ENCODE measurements at places on chromosomes 3 and 15.

DNA sequence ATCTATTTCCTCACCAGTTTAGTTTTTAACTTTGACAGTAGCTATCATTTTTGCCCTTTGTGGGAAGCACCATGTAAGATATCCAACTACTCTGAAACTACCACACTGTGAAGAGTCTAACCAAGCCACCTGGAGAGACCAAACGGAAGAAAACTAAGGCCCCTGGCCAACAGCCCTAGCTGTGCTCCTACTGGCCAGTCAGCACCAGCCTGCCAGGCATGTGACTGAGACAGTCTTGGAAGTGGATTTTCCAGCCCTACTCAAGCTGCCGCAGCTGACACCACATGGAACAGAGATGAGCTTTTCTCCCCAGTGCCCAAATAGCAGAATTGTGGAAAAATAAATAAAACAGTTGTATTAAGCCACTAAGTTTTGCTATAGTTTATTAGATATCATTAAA is 2.9 kb upstream of the TBC1D5 start:
- H3K27ac ChIP-seq = no peak overlapping the region
- H3K4me1 ChIP-seq = no peaks in the 10 kb centered on the region
- no peaks in the 10 kb centered on the region for H3K27me3 ChIP-seq
- no peak for DNase-seq
- no peaks in the 10 kb centered on the region for H3K36me3 ChIP-seq
- H3K4me3 ChIP-seq = no peak overlapping the region

GRCh38 chr3:173275740-173276139 is 121.8 kb upstream of the NLGN1 start:
- H3K27me3 ChIP-seq = no peaks in the 10 kb centered on the region
- DNase-seq = no peak
- no peaks in the 10 kb centered on the region for H3K36me3 ChIP-seq
- H3K27ac ChIP-seq = no peak overlapping the region

DNA sequence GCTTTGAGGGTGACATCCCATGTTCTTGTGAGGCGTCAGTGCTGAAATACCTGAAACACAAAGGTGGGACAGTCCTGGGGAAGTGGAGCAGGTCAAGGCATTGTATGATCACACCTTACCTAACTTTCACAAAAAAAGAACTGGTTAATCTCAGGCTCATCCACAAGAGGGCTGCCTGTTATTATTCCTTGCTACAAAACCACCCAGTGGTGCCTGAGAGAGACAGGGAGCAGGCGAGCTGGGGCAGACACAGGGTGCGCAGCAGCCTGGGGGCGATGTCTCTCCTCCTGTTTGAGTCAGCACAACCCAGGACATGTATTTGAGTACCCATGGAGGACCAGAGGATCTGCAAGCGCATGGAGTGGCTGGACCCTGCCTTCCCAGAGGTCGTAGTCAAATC is 316.8 kb upstream of the ATP10A start:
- H3K4me3 ChIP-seq = no peak overlapping the region
- no peaks in the 10 kb centered on the region for H3K27me3 ChIP-seq
- H3K27ac ChIP-seq = no peak overlapping the region
- no peaks in the 10 kb centered on the region for H3K4me1 ChIP-seq
- no peak for DNase-seq

- no peak overlapping the region for H3K4me3 ChIP-seq
- H3K27me3 ChIP-seq = no peaks in the 10 kb centered on the region
- H3K36me3 ChIP-seq = no peaks in the 10 kb centered on the region
- peak; percentile 56 for DNase-seq
- H3K4me1 ChIP-seq = peaks cover 55% of the 10 kb centered on the region
These were observed 18.9 kb downstream of the PTH1R start for GRCh38 chr3:46896386-46896785.

GRCh38 chr15:91255670-91256192 is 155.7 kb downstream of the SV2B start:
- H3K4me1 ChIP-seq = no peaks in the 10 kb centered on the region
- no peak overlapping the region for H3K4me3 ChIP-seq
- peaks cover 9% of the 10 kb centered on the region for H3K27me3 ChIP-seq
- H3K36me3 ChIP-seq = no peaks in the 10 kb centered on the region
- H3K27ac ChIP-seq = no peak overlapping the region

- no peaks in the 10 kb centered on the region for H3K4me1 ChIP-seq
- no peak overlapping the region for H3K4me3 ChIP-seq
- no peaks in the 10 kb centered on the region for H3K27me3 ChIP-seq
- DNase-seq = no peak
- no peak overlapping the region for H3K27ac ChIP-seq
These were observed 65.8 kb downstream of the ECT2 start for GRCh38 chr3:172816281-172816680.

DNA sequence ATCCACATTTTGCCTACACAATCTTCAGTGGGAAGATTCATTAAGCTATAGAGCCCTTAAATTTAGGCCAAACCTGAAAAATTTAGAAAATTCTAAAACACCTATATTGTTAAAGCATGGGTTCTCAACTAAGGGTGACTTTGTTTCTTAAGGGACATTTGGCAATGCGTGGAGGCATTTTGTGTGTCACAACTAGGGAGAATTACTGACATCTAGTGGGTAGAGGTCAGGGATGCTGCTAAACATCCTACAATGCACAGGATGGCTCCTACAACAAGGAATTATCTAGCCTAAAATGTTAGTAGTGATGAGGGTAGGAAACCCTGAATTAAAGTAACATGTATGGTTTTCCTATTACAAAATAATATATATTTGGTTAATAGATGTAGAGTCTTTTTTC is 55.8 kb downstream of the TBC1D5 start:
- no peak overlapping the region for H3K27ac ChIP-seq
- no peaks in the 10 kb centered on the region for H3K27me3 ChIP-seq
- H3K36me3 ChIP-seq = no peaks in the 10 kb centered on the region
- no peak for DNase-seq
- H3K4me1 ChIP-seq = no peaks in the 10 kb centered on the region
- no peak overlapping the region for H3K4me3 ChIP-seq

- peak; percentile 68 for DNase-seq
- no peaks in the 10 kb centered on the region for H3K27me3 ChIP-seq
- H3K4me3 ChIP-seq = peak overlapping the region; percentile 65
- H3K4me1 ChIP-seq = peaks cover 4% of the 10 kb centered on the region
- H3K27ac ChIP-seq = peak overlapping the region; percentile 98
- no peaks in the 10 kb centered on the region for H3K36me3 ChIP-seq
These were observed 30.6 kb upstream of the ZSCAN2 start for GRCh38 chr15:84570164-84570735.

- H3K36me3 ChIP-seq = no peaks in the 10 kb centered on the region
- no peaks in the 10 kb centered on the region for H3K4me1 ChIP-seq
These were observed 10.1 kb upstream of the GOLGB1 start for GRCh38 chr3:121759541-121760202.

- no peak overlapping the region for H3K27ac ChIP-seq
- no peaks in the 10 kb centered on the region for H3K27me3 ChIP-seq
- H3K4me3 ChIP-seq = no peak overlapping the region
- DNase-seq = no peak
These were observed 131.4 kb upstream of the IGSF10 start for GRCh38 chr3:151592287-151592686.

- H3K27ac ChIP-seq = no peak overlapping the region
- no peaks in the 10 kb centered on the region for H3K4me1 ChIP-seq
- H3K4me3 ChIP-seq = no peak overlapping the region
- no peaks in the 10 kb centered on the region for H3K36me3 ChIP-seq
- DNase-seq = no peak
These were observed 44.6 kb downstream of the QTRT2 start for GRCh38 chr3:114101101-114101500.

- H3K27me3 ChIP-seq = no peaks in the 10 kb centered on the region
- no peak overlapping the region for H3K4me3 ChIP-seq
- no peak for DNase-seq
- peaks cover 10% of the 10 kb centered on the region for H3K4me1 ChIP-seq
These were observed 31.5 kb downstream of the SLC41A3 start for GRCh38 chr3:126052196-126053058.

DNA sequence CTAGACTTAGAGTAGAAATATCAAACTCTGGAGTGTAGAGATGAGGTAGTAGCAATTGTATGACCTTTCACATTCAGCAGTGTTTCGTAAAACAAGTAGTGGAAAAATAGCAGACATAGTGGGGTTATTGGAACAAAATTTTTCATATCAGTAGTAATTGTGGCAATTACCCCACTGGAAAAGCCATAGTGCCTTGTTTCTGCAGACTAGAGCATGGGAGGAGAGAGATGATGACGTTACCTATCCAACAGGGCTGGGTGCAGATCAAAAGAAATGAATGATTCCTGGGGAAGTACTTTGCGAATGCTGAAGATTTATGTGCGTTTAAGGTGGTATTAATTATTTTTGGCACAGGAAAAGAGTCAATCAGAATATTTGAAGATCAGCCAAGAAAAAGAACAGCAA is 147.0 kb upstream of the LRRFIP2 start:
- H3K27ac ChIP-seq = peak overlapping the region; percentile 23
- no peak for DNase-seq
- peaks cover 17% of the 10 kb centered on the region for H3K4me1 ChIP-seq
- peak overlapping the region; percentile 5 for H3K4me3 ChIP-seq
- no peaks in the 10 kb centered on the region for H3K27me3 ChIP-seq

DNA sequence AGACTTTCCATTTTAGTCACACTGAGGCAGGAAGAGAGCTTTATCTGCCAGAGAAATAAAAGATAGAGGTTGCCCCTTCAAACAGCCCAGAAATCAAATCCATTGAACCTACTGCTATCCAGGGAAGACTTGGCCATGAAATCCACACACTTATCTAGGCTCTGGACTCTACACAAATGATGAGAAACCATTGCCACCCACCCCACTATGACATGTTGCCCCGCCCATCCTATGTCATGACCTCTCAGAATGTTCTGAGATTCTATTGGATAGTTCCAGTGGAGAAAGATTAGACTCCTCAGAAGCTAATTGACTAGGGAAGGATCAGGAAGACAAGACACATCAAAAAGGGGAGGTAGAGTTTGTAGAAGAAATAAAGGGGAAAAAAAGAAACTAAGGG is at the start of gene TMCO5A:
Gene TMCO5A, plus strand, starts transcription at position 301 of the 400 bp plus-strand sequence. CDS start 1,684 bp downstream, outside the sequence.
- no peak within 1 kb of the TSS for H3K27ac ChIP-seq
- no peak for DNase-seq
- H3K4me3 ChIP-seq = no peak within 1 kb of the TSS
- H3K27me3 ChIP-seq = no peaks in the 10 kb centered on the region

GRCh38 chr15:71149646-71150557 is 34.6 kb downstream of the THSD4 start:
- no peak for DNase-seq
- H3K36me3 ChIP-seq = no peaks in the 10 kb centered on the region
- no peaks in the 10 kb centered on the region for H3K4me1 ChIP-seq
- peak overlapping the region; percentile 33 for H3K27ac ChIP-seq

DNA sequence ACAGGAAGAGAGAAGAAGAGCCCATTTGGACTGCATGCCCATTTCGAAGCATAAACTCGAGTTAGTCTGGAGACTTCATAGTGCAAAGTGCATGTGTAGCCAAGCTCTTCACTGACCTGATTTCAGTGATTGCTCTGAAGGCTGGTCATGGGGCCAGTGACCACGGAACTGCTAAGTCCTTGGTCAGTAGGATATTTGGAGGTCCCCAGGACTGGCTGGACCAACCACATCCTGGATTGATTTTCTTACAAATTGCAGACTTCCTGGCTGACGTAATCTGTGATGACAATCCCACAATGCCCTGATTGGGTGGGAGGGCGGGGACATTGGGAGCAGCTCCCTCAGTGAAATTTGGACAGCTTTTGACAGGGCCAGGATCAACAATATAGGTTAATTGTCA is 233.4 kb downstream of the CACNA2D3 start:
- H3K27me3 ChIP-seq = no peaks in the 10 kb centered on the region
- no peak overlapping the region for H3K27ac ChIP-seq
- no peak for DNase-seq

DNA sequence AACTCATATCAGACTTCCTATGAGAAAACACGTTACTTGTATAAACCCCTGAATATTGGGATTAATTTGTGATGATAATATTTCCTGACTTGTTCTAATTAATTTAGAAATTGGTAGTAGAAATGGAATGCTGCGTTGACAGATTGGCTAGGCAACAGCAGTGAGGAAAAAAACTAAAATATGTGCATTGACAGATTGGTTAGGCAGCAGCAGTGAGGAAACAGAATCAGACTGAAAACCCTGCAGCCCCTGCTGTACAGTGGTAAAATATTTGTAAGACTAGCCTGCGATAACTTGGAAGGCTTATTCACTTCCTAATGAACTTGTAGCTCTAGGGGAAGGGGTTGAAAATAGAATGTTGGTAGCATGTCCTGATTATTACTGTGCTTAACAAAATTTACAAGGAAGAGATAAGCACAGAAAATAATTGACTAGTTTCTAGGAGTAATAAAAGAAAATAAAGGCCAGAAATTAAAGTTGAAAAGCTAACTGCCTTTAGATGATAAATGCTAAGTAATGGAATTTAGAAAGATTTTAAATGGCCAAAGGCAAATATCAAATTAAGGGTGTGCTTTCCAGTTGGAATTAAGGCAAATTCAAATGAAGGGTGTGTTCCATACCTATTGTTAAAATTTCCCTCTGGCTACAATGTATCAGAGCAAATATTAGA is 29.9 kb upstream of the IL16 start:
- no peaks in the 10 kb centered on the region for H3K27me3 ChIP-seq
- H3K4me3 ChIP-seq = no peak overlapping the region
- DNase-seq = no peak
- H3K27ac ChIP-seq = peak overlapping the region; percentile 14
- H3K4me1 ChIP-seq = no peaks in the 10 kb centered on the region

GRCh38 chr15:63896336-63897115 is 62.8 kb upstream of the HERC1 start:
- H3K27me3 ChIP-seq = no peaks in the 10 kb centered on the region
- no peaks in the 10 kb centered on the region for H3K4me1 ChIP-seq
- H3K4me3 ChIP-seq = no peak overlapping the region
- peak; percentile 65 for DNase-seq
- no peaks in the 10 kb centered on the region for H3K36me3 ChIP-seq

DNA sequence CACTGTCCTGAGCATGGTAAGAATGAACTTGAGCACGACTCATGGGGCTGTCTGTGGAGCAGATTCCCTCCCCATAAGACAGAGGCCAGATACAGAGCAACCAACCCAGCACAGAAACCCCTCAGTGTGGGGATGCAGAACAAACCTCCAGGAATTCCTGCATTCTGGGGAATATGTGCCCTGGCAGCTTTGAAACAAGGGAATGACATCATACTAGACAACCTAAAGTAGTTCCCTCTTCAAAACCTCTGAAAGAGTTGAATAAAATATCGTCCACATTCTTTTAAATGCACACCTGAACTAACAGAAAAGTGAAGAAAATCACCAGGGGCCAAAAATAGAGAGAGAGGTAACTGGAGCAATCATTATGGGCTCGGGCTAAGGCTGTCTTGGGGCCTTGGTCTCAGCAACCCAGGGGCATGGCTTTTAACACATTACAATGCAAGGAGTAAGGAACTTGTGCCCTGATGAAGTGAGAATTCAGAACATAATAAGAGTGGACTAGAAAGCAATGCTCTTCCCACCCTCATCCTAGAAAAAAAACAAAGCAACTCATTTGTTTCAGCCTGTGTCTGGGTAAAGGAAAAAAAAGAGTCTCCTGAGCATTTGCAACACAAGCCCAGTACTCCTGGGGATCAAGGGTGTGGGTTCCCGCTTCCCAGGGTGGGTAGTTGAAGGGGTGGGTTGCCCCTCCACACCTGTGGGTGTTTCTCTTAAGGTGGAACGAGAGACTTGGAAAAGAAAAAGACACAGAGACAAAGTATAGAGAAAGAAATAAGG is 43.9 kb downstream of the ADIPOQ start:
- no peaks in the 10 kb centered on the region for H3K4me1 ChIP-seq
- H3K27ac ChIP-seq = no peak overlapping the region
- no peaks in the 10 kb centered on the region for H3K36me3 ChIP-seq
- H3K4me3 ChIP-seq = no peak overlapping the region
- no peaks in the 10 kb centered on the region for H3K27me3 ChIP-seq
